ENCODE measurements at places on chromosomes 1 and 21. TPM values are rescaled to one million over a fixed set of nuclear protein-coding genes. Genes with fewer than 3 reads are reported as not detected.

- DNase-seq: no peak
These were observed 76.4 kb upstream of the MARK1 start for GRCh38 chr1:220451532-220451931.

The WARS2 gene
- polyA plus RNA-seq: 24.2 TPM

DNA sequence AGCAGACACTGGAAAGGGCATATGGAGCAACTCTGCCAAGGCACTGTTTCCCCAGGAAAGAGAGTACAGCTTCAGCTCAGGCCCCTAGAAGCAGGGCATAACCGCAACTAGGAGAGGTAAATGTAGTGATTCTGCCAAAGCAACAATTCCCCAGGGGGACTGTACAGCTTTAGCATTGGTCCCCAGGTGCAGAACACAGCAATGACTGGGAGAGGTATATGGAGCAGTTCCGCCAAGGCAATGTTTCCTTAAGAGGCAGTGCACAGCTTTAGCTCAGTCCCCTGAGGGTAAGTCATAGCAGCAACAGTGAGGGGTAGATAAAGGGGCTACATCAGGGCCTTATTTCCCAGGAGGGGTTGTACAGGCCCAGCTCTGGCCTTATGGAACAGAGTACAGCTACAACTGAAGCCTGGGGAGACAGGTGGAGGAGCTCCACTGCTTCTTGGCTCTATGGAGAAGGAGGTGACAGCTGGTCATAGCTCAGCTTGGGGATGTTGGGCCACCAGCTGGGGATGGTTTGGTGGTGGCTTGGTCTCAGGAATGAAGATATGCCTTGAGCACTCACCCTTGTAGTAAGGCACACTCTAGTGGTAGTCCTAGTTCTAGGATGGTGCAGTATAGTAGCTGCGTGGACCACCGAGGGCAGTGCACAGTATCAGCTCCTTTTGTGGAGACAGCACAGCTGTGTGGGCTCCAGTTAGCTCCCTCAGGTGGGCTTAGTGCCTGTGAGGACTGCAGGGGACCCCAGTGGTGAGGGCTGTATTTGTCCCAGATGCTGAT lies 582.7 kb downstream of the PTPRC start:
- no peak for DNase-seq

DNA sequence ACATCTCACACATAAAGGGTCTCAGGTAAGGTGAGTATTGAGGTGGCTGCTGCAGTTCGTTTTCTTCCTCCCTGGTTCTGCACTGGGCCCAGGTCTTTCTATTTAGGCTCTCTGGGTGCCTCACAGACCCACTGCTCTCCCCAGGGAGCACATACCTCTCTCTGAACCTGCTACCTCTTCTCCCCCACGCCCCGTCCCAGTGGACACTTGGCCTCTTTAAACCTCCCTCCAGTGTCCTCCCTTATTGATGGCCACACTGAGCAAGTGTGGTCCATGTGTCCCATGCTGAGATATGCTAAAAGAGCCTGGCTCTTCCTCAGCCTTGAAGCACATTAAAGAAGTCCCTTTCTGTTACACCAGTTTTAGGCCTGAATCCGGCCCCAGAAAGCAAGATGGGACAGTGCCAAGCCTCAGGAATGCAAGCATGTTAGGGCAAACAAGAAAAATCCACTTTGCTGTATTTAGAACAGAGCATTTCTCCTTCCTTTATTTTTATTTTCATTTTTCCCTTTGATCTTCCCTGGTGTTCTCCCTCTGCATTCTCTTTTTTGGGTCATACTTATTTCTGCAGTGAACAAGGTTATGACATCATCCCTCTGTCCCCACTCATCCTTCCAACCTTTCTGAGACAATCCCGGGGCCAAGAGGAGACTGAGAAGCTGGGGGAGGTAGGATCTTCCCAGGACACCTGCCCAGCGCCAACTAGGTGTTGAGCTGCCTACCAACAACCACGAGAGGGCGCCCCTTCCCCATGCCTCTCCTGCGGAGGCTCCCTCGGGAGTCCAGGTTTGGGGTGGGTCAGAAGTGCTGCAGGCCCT lies 5.0 kb upstream of the CHI3L2 start:
- DNase-seq: no peak

GRCh38 chr1:94031591-94031990 lies 89.4 kb downstream of the ABCA4 start:
- DNase-seq: no peak

- DNase-seq: no peak
These were observed 99.4 kb downstream of the TSEN15 start for GRCh38 chr1:184150776-184151531.

GRCh38 chr1:217747156-217747769 lies 116.1 kb downstream of the SPATA17 start:
- peak; percentile 8 for DNase-seq

The EDARADD gene
- 0.24 TPM for polyA plus RNA-seq

The F3 gene
- polyA plus RNA-seq: 10.2 TPM

DNA sequence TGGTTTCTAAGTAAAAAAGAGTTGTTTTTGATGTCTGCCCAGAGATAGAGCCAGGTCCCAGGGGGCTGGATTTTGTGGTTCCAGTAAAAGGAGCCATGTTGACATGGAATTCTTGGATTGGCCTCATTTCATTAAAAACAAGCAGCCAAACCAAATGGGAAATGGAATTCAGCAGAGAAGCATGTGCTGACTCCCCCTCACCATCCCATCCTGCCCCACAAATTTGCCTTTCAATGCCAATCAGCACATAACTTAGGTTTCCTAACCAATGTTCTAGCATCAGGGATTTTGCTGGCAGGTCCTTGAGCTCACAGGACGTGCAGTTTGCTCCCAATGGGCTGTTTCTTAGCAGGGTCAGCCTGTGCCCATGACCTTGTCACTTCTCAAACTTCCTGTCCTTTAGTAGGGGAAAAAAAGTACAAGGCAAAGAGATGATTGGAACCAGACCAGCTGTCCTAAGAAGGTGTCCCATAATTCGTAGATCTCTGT lies 101.5 kb upstream of the GADD45A start:
- DNase-seq: no peak

DNA sequence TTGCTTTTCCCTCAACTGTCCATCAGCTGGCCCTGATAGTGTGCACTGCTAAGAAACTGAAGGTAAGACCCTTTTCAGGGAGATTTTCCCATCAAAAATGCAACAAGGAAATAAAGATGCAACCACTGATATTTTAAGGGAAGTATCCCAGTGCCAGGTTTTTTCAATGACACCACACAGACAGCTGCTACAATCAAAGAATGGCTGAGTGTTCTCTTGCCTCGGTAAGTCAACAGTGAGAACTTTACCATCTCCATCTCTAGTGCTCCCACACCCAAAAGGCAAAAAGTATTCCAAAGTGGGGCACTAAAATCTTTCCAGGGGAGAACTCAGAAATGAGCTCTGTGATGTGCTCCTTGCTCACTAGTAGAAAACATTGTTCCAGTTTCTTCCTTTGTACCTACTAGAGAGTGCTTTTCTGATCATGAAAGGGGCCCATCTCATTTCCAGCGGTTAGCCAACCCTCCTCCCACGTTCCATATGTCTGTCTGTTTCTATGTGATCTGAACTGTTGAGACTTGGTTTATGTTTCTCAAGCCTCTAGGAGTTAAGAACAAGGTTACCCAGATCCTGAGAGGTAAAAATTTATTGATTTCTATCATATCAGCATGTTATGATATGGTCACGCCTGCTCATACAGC lies 67.6 kb upstream of the NEK2 start:
- DNase-seq: no peak

- no peak for DNase-seq
These were observed 41.8 kb downstream of the FNBP1L start for GRCh38 chr1:93489756-93490155.

The CDKN2C gene
- polyA plus RNA-seq: 8.3 TPM

The PRAMEF4 gene
- polyA plus RNA-seq: not detected

DNA sequence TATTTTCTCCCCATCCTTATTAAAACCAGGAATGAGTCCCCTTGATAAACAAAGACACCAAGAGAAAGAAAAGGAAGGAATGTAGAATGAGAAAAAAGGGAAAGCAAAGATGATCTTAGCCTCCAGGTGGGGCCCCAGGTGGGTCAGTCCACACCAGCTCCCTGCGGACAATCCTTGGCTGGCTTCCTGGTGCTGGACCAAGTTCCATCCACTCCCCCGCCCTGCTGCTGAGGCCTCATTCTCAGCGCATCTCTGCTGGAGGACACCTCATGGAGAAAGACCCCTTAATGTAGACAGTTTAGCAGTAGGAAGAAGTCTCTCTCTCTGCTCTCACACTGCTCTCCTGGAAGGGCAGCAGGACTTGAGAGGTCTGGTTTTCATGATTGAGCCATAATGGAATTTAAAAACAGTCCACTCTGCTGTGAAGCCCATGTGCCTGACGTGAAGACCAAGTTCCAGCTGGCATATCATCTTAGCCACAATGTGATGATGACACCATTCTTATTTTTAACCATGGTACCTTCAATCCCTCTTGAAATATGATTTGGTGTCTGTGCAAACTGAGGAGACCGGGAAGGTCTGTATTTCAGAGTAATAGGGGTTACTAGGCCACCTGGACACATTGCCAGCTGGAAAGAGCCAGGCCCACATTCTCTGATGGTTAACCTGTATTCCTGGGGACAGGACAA lies 83.1 kb downstream of the WLS start:
- no peak for DNase-seq

DNA sequence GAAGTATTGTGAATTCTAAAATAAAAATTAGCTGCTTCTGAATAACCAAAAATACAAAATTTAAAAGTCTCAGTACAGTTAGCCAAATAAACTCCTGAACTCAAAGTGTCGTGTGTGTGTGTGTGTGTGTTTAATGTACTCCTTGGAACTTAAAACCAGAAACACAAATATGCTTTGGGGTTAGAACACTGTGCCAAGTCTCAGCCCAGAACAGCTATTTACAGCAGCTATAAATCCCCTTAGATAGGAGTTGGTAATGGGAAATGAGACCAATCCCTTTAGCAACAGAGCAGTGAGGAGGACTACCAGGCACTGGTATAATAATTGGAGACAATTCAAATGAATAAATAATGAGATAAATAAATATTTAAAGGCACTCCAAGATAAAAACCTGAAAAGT lies 83.1 kb downstream of the PATJ start:
- no peak for DNase-seq

DNA sequence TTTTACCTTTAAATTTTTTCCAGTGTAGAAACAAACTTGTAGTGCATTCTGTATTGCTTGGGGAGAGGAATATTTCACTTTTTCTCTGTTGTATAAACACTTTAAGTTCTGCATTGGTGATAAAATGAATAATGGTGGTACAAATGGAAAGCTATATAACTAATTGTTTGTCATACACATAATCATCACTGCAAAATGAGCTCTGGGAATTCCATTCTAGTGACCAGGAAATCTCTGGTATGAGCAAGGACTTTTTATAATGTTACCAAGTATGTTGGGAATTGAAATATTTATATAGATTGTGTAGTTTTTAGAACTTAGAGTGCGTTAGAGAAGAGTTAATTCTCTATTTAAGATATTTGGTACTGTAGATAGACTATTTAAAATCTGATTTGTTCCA lies 5.0 kb upstream of the FMN2 start:
- DNase-seq: no peak

GRCh38 chr1:29197590-29197924 lies 15.9 kb upstream of the SRSF4 start:
- no peak for DNase-seq

DNA sequence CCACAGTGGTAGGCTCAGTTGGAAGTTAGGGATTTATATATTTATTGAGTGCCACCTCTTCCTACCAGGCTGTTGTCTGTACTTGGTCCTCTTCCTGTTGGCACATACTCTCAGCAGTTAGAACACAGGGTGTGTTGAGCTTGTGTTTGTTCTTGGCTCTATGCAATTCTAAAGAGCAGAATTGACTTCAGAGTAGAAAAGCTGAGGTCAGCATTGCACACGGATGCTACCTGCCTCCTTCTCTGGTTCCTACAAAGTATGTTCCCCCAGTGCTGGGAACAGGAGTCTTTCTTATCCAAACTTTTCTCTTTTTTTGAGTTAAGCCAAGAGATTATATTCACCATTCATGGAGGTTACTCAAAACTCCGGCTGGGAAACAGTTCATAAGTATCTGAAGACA lies 16.5 kb upstream of the CD53 start:
- no peak for DNase-seq

GRCh38 chr1:228222548-228222947 lies 14.7 kb downstream of the OBSCN start:
- DNase-seq: no peak

- DNase-seq: no peak
These were observed 23.0 kb downstream of the LRRC8B start for GRCh38 chr1:89547563-89548116.

- DNase-seq: no peak
These were observed 387.9 kb downstream of the MATN1 start for GRCh38 chr1:30335389-30335996.

- DNase-seq: peak; percentile 86
These were observed 205.1 kb downstream of the PLPP3 start for GRCh38 chr1:56374026-56374974.

GRCh38 chr1:116175611-116176010 lies 64.4 kb downstream of the MAB21L3 start:
- DNase-seq: no peak

The CYP4Z1 gene
- 0.14 TPM for polyA plus RNA-seq

The CFHR1 gene
- 2.7 TPM for polyA plus RNA-seq

- DNase-seq: no peak
These were observed 10.0 kb downstream of the LRRC40 start for GRCh38 chr1:70195342-70195741.

DNA sequence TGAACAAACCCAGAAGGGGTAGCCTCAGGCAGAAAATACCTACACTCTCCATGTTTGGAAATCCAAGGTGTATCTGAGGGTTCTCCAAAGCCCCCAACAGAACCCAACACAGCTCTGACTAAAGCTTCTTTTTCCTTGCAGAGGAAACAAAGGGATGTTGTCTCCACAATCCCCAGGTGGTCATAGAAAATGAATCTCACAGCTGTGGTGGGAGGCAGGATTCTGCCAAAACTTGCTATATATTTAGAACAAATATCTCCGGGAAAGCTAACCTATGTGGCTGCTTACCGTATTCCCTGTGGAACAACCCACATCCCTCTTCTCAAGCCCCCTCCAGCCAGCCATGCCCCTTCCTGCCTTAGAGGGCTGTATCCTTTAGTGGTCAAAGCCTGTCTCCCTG lies 406.1 kb downstream of the PRDM2 start:
- DNase-seq: peak; percentile 33

All from muscle of arm (tissue), 14 donors.